ENCODE measurements at places on chromosomes 2 and 18. TPM values are rescaled to one million over a fixed set of nuclear protein-coding genes. Genes with fewer than 3 reads are reported as not detected.

MPP4 gene
- total RNA-seq, result not detected

ICA1L gene
- 7.8 TPM for total RNA-seq

DSG2 gene
- 0.33 TPM for total RNA-seq

KRTCAP3 gene
- total RNA-seq, result 4.6 TPM

IL1RL1 gene
- total RNA-seq, result 0.84 TPM

TMEFF2 gene
- not detected for total RNA-seq

LCT gene
- 0.31 TPM for total RNA-seq

PRSS56 gene
- total RNA-seq, result not detected

COL4A4 gene
- total RNA-seq, result not detected

RBM45 gene
- 22.8 TPM for total RNA-seq

TMEM200C gene
- not detected for total RNA-seq

SEMA4F gene
- total RNA-seq, result 3.5 TPM

SERPINB11 gene
- total RNA-seq, result not detected

FBXO48 gene
- 1.2 TPM for total RNA-seq

GKN2 gene
- total RNA-seq, result not detected

MAP3K19 gene
- not detected for total RNA-seq

ABCG8 gene
- not detected for total RNA-seq

HK2 gene
- 120 TPM for total RNA-seq

CCBE1 gene
- total RNA-seq, result not detected

KCNS3 gene
- total RNA-seq, result not detected

SP9 gene
- total RNA-seq, result not detected

KCNIP3 gene
- total RNA-seq, result 0.28 TPM

FBXO15 gene
- 1.2 TPM for total RNA-seq

CRYGC gene
- not detected for total RNA-seq

UGT1A8 gene
- total RNA-seq, result not detected

SERPINB7 gene
- total RNA-seq, result not detected

ITPRIPL1 gene
- 51.4 TPM for total RNA-seq

SLC5A7 gene
- total RNA-seq, result not detected

MERTK gene
- 0.63 TPM for total RNA-seq

CAPN14 gene
- 0.07 TPM for total RNA-seq
